ENCODE measurements at places on chromosomes 2 and 18.

- DNase-seq, result no peak
Observed at GRCh38 chr2:48439102-48439501, 90.9 kb upstream of the STON1 start.

DNA sequence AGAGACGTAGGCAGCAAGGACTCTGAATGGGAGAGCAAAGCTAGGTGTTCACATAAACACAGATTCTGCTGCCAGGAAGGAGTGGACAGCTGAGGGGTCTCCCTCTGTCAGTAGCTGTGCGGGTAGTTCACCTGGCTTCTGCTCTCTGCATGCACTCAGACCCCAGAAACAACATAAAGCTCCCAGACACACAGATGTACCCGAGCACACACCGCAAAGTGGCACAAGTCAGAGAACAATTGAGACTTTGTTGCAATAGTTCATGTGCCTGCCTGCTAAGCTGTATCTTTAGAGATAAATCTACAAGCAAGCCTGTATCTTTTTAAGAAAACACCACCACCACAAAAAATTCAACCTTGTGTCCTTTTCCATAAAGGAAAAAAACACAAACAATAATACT is 420.0 kb upstream of the ST6GAL2 start:
- no peak for DNase-seq

DNA sequence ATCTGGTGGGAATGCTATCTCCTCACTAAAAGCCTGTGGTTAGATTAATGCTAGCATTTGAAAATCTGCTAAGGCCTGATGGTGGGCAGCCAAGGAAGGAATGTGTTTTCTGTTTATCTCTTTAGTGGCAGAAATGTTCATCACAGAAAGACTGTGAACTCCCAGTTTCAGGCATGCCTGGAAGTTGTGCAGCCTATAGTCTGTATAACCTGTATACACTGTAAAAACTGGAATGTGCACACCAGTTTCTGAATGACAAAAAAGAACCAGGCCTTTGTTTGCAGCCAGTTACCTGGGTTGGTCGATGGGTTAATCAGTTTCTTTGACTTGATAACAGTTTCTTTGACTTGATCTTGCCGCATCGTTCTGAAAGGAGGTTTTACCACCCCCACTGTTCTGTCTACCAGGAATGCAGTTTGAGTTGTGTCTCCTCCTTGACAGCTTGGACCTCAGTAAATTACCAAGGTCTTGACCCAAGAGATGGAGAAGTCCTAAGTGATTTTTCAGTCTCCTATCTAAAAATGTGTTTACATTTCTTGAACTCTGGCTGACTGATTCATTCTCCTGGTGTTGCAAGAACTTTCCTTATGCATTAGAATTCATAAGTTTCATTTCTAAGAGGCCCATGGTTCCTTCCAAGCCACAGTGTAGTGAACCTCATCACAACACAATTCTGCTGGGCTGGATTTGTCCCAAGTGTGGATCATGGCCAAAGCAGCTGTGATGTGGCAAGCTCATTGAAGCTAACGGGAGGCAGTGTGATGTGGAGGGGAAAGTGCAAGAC is 62.2 kb downstream of the KIAA2012 start:
- DNase-seq, result no peak

DNA sequence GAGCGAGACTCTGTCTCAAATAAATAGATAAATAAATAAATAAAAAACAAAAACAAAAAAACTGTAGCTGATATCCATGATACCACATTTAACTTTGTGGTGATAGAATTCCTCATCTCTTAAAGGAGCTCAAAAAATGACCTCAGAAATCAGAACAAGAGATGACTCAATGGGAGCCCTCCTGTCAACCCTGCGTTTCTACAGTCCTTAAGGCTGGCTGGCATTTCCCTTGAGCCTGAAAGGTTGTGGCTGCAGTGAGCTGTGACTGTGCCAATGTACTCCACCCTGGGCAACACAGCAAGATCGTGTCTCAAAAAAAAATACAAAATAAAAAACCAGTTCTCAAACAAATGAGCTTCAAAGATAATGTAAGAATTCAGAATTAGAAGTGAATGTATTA is 40.4 kb downstream of the CHST9 start:
- DNase-seq, result no peak

DNA sequence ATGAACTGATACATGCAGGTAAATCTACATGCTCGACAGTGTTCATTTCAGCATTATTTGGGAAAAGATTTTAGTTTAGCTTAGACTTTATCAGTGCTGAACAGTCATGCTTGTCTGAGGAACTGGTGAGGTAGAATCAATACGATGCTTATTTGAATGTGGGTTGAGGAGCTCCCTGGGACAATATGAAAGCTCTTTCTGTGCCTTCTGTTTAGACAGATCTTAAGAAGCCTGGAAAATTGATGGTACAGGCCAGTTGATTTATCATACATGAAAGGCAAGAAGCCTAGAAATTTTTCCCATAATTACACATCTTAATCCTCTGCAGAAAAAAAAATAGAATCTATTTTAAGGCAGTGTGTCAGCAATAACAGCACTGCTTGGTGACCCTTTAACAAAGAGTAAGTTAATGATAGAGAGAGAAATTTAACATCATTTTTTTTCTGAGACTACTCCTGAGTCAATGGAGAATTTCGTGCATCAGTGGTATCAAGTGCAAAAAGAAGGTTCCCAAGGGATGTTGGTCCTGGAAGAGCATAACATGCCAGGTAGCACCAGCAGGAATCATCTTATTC is 252.2 kb upstream of the CDH20 start:
- DNase-seq, result no peak

DNA sequence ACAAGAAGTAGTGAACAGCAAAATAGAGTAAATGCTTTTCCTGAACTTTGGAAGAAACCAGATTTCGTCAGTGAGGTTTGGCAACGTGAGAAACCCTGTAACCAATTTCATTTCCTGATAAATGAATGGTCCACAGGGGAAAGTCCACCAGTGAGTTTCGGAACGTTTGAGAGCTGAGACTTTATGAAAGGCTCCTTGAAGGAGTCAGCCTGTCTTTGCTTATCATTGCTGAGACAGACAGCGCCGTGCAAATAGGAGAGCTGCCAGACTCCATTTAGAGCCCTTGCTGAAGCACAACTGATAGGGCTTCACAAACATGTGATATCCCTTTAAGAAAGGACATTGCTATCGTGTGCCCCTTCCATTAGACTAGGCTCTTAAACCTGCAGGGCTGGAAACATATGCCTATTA is 121.8 kb upstream of the SMAD7 start:
- DNase-seq, result no peak

DNA sequence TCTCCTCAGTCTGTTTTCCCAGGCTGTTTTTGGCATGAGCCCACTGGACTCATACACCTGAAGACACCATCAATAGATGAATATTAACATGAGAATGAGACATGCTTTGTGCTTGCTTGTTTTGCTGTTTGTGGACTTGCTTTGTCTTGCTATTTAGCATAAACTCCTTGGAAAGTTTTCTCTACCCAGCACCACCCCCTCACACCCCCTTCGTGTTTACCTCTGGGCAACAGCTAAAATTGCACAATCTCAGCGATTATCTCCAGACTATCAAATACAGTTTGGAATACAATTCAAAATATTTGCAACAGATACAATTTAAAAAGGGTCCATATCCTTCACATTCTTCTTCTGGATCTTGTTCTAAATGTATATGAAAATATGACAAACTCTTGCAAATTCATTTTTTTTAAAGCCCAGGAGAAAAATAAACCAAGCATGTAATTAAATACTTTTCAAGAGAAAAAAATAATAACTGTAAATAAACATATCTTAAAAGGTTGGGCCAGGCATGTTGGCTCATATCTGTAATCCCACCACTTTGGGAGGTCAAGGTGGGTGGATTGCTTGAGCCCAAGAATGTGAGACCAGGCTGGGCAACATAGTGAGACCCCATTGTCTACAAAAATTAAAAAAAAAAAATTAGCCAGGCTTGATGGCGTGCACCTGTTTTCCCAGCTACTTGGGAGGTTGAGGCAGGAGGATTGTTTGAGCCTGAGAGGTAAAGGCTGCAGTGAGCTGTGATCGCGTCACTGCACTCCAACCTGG is 32.3 kb upstream of the PMAIP1 start:
- no peak for DNase-seq

- DNase-seq, result no peak
Observed at GRCh38 chr2:172926785-172927640, 148.6 kb upstream of the MAP3K20 start.
